ENCODE measurements at places on chromosomes 4 and X. TPM values are rescaled to one million over a fixed set of nuclear protein-coding genes. Genes with fewer than 3 reads are reported as not detected.

DNA sequence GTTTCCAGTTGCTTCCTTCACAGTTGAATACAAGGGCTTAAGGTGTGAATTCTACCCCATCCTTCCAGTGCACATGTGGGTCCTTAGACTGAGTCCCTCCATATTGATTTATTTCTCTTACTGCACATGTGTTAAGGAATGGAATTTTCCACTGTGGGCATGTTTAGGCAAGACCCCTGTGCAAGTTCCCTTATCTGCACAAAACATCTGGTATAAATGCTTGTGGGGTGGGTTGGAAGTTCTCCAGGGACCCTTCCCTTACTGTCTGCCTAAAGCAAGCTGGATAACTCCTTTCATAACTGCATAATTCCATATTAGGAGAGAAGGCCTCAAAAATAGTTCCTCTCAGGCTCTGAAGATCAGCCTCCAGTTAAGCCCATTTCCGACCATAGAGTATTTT lies 570.9 kb downstream of the ADGRL3 start:
- DNase-seq = no peak

Gene SHISA3
- total RNA-seq = not detected

Gene CXXC4
- total RNA-seq = 1.6 TPM

Gene DCAF4L1
- 0.14 TPM for total RNA-seq

Gene COX7B2
- not detected for total RNA-seq

DNA sequence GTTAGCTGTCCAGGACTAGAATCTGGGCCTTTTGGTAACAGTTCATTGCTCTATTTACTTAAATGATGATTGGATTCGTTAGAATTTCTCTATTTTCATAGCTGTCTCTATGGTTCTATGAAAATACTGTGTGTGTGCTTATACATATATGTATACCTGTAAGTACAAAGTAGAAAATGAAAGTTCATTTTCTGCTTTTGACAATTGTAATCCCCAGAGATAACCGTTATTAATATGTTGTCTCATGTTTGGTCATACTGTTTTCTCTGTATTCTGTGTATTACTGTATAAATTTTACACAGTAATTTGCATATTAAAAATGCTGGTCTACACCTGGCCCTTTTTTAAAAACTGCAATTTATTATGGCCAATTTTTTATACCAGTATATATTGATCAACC lies 55.4 kb downstream of the CLCN3 start:
- DNase-seq = no peak

Gene SMARCA1
- 48.5 TPM for total RNA-seq

- DNase-seq = no peak
Observed at GRCh38 chrX:132809581-132809980, 148.8 kb downstream of the HS6ST2 start.

- no peak for DNase-seq
Observed at GRCh38 chr4:72886602-72887001, 182.9 kb downstream of the COX18 start.

DNA sequence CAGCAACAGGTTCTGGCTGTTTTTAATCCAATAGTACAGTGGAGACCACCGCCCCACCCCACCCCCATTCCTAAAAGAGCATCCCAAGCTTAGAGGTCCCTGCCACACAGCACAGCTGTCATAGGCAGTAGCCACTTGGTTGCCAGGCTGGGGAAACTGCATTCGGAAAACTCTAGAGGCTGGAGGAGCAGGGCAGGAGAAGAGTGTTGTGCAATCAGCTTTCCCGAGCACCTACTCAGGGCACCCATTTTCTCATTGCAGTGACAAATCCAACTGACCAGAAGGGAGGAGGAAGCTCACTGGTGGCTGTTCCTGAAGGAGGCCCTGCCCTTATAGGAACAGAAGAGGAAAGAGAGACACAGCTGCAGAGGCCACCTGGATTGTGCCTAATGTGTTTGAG lies 1.1 kb downstream of the CXCL1 start:
- no peak for DNase-seq

DNA sequence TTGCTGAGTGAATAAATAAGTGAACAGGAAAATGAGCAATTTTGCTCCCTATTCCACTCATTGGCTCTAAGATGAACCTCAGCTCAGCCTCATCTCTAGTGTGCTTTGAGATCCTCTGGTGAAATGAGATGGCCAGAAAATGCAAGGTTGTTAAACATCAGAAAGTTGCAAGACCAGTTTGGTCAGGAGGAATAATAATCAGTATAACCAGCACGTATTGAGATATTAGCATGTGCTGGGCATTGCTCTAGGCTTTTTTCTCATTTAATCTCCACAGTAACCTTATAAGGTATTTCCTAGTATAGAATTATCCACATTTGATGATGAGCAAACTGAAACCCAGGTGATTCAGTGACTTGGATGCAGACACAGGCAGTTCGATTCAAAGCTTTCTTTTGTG lies 110.5 kb upstream of the PAK3 start:
- DNase-seq = no peak

DNA sequence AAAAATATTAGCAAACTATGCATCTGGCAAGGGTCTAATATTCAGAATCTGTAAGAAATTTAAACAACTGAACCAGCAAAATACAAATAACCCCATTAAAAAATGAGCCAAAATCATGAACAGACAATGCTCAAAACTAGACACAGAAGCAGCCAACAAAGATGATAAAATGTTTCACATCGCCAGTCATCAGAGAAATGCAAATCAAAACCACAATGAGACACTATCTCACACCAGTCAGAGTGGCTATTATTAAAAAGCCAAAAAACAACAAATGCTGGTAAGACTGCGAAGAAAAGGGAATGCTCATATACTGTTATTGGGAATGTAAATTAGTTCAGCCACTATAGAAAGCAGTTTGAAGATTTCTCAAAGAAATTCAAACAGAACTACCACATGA lies 201.3 kb upstream of the CPEB2 start:
- DNase-seq = no peak

DNA sequence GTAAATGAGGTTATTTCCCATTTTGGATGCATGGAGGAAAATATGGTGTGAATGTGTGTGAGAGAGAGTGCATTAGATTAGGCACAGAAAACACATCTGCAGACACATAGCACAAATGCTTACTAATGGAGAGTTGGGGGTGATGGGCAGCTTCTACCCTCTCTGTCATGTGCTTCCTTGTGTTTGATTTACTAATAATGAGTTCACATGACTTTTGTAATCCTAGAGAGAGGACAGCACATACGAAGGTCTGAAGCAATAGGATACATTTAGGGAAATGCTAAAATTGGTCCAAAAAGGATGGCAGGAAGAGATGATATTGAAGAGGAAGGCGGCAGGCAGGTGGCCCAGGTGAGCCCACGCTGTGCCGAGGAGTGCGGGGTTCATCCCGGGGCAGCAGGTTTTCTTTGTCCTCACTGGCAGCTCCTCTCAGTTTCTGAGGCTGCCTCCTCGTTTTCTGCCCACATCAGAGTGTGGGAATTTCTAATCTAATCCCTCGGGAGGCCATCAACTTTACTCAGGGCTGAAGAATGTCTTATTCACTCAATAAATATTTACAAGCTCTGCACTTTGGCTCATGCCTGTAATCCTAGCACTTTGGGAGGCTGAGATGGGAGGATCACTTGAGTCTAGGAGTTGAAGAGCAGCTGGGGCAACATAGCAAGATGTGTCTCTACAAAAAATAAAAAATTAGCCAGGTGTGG lies 15.9 kb upstream of the MAP9 start:
- peak; percentile 68 for DNase-seq

GRCh38 chr4:17957688-17958087 lies 63.9 kb downstream of the LCORL start:
- DNase-seq = no peak

Measured in H4 (cell line).